ENCODE measurements at places on chromosomes 7 and 10.

- no peak for DNase-seq
Observed at GRCh38 chr7:66099232-66099550, 15.5 kb upstream of the CRCP start.

- no peak for DNase-seq
Observed at GRCh38 chr10:32408690-32409089, 37.2 kb upstream of the CCDC7 start.

DNA sequence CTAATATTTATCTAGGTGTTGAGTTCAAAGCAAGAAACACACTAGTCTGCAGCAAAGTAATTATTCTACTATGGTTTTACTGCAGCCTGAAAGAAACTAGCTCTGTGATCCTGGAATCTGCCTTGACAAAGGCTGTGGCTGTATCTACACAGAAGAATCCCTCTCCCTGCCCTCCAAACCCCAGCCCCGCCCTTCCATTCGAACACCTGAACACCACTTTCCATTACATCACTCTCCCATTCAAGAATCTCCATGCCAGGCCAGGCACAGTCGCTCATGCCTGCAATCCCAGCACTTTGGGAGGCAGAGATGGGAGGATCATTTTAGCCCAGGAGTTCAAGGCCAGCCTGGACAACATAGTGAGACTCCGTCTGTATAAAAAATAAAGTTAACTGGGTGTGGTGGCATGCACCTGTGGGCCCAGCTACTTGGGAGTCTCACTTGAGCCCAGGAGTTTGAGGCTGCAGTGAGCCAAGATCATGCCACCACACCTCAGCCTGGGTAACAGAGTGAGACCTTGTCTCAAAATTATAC, 23.3 kb downstream of the LRRC20 start:
- no peak for DNase-seq

DNA sequence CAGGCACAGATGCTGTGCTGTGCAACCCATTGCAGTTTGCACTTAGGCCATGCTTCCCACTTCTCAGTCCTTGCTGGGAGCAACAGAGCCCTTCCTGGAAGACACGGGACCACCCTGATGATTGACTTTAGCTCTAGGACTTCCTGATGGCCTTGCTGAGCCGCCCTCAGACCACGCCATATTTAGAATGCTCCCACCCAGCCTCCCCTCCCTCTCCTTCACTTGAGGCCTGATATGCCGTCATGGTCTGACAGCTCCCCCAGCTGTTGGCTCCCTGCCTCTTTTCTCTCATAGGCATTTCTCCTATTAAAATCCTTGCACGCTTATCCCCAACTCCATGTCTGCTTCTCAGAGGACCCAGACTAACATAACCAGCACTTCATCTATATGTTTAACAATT, 29.4 kb upstream of the GATAD1 start:
- no peak for DNase-seq

DNA sequence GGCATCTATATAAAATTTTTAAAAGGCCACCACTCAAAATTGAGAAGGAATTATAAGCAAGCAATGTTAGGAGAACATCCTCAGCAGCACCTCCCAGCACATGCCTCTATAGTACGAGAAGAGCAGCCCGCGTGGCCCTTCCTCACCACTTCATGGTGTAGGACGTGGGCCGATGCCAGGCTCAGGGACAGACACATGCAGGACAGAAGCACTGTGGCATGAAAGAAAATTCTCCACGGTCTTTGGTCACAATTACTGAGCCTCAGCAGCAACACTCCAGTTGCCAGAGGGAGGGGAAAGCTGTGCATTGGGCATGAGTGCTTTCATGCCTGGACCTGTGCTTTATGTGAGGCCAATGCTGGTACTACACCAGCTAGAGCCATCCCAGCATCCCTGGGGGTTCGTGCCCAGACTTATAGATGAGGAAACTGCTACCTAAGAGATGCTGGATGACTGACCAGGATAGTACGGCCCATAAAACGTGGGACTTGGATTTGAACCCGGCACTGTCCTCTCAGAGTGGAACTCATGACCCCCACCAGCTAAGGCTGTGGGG, 164.7 kb downstream of the ADAM12 start:
- DNase-seq: no peak

GRCh38 chr10:115898242-115898641, 374.8 kb downstream of the GFRA1 start:
- no peak for DNase-seq

GRCh38 chr7:645606-646005, 80.9 kb upstream of the DNAAF5 start:
- DNase-seq: no peak

- no peak for DNase-seq
Observed at GRCh38 chr7:55992346-55992745, 28.0 kb downstream of the NIPSNAP2 start.
